ENCODE measurements at places on chromosomes 11 and 22.

DNA sequence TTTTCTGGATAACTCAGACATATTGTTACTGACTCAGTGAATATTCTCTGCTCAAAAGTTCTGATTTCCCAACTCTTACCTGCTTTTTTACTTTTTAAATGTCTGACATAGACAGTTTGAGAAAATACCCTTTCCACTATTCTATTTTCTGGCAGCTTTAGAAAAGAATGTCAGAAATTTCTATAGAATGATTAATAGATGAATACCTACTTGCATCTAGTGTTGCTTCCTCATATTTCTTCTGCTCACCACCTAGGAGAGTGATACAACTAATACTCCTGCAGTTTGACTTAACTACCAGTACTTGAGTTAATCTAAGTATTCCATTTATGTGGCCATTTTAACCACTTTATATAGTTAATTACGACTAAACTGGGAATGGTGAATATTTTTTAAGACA, 55.2 kb downstream of the KDM2A start:
- no peak for DNase-seq

DNA sequence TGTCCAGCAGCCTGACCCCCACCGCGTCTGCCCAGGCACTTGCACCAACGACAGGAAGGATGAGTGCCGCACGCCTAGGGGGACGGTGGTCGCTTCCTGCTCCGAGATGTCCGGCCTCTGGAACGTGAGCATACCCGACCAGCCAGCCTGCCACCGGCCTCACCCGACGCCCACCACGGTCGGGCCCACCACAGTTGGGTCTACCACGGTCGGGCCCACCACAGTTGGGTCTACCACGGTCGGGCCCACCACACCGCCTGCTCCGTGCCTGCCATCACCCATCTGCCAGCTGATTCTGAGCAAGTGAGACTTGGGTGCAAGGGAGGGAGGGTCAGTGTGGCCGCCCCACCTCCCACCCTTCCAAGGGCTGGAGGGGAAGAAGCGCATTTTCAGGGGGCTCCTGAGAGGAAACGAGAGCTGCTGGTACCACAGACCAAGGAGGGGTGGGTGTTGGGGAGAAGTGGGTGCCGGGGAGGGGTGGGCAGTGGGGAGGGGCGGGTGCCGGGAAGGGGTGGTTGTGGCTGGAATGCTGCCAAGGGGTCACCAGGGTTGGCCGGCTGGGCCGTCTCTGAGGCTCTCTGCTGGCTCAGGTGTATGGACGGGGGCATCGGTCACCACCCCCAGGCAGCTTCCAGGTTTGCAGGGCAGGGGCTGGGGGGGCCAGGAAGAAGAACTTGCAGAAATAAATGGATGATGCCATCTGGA, 27.7 kb upstream of the MUC5B start:
- DNase-seq, result no peak

DNA sequence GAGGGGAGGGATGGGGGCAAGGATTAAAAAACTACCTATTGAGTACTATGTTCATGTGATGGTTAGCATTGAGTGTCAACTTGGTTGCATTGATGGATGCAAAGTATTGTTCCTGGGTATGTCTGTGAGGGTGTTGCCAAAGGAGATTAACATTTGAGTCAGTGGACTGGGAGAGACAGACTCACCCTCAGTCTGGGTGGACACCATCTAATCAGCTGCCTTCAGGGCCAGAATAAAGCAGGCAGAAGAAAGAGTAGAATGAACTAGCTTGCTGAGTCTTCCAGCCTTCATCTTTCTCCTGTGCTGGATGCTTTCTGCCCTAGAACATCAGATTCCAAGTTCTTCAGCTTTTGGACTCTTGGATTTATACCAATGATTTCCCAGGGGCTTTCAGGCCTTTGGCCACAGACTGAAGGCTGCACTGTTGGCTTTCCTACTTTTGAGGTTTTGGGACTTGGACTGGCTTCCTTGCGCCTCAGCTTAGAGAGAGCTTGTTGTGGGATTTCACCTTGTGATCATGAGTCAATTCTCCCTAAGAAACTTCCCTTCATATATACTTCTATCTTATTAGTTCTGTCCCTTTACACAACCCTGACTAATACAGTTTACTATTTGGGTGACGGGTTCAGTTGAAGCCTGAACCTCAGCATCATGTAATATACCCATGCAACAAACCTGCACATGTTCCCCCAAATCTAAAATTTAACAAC, 70.2 kb downstream of the MTNR1B start:
- DNase-seq, result no peak

DNA sequence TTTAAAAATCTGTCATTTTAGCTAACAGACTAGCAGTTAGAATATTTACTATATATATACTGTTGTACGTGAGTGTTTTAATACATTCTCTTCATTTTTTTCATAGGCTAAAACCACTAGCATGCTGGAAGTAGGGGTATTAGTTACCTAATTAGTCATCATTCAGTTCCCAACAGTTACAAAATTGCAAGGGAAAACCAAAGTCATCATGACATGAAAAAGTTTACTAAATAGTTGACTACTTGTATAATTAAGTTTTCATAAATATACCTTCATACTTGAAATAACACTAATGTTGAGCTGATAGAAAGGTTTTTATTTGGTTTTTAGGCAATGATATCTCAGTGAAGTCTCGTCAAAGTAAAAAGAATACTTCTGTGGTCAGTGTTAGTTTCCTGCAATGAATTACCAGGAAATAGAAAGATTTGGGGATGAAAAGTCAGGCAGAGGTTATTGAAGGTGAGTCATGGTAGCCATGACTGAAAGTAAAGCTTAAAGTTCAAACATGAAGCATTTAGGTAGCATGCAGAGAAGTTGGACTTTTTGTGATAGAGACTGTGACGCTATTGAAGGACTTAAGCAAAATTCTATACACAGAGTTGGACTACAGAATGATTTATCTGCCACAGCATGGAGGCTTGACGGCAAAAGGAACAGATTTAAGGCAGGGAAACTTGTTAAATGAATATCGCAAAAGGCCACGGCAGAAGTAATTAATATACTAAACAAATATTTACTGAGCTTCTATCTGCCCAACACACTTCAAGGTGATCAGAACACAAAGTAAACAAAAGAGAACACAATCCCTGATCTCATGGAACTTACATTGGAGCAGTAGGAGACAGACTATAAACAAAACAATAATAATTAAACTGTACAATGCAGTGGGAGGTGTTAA, 828.1 kb upstream of the FAT3 start:
- DNase-seq, result no peak

DNA sequence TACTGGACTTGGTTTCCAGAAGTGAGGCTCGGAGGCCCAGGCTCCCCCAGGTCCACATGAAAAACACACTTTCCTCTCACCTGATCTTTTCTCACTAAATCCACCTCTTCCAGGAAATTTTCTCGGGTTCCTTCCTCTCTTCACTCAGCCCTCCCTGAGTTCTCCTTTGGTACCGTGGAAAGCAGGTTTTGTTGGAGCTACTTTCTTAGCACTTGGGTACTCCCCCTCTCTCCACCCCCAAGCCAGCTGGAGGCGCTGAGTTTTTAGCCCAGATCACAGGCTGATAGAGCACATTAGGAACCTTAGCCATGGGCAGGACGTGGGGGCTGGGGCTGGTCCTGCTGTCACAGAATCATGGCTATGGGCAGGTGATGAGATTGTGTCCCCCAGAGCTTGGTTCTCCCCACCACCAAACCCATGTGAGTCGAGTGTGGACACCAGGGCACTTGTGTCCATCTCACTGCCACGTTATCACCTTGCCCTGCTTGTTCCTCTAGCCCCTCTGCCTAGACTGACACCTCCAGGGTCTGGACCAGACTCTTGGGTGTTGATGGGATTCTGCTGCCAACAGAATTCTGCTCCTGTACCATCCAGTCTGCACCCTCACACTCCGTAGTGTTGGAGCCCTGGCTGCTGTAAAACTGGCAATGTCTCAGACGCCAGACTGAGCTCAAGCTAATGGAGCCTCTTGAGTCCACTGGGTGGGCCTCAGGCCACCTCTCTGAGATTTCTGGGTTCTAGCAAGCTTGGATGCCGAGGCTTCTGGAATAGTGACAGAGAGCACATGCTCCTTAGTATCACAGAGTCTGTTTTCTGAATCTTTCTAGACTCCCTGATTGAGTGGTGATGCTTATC, 74.9 kb upstream of the NARS2 start:
- no peak for DNase-seq

- no peak for DNase-seq
These were observed 49.3 kb downstream of the BDNF start for GRCh38 chr11:27650988-27651387.

DNA sequence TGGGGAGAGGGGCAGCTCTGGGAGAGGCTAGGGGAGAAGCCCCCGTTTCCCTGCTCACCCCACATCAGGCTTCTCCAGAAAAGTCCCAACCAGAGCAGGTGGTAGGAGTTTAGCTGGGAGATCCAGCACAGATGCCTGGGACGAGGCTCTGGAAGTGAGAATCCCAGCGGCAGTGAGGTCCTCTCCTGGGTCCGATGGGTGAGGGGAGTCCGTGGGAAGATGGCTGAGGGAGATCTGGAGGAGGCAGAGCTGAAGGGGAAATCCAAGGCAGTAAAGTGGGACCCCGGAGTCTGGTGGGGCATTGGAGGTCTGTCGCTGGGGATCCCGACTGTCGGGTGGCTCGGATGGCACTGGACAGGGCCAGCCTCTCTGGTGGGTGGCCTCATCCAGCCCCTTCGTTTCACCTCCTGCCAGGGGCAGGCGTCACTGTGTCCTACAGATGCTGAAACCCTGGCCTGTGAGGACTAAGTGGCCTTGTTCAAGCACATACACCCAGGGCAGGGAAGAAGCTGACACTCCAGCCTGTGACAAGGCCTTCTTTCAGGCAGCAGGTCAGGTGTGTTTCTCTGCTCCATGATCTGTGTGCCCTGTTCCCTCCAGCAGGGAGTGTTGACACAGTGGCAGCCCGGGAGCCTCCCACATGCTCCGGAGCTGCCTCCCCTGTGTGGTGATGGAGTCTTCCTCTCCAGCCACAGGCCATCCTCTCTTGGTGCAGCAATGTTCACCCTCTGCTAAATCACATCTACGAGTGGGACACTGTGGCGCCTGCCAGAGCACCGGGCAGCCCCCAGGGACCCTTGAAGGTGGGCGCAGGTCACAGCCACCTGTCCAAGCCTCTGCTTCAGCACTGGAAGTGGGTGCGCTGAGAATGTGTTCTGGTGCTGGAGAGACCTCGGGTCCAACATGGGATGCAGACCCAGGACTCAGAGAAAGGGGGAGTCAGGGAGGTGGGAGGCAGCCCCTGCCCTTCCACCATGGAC, 850.8 kb downstream of the BRD1 start:
- no peak for DNase-seq

- DNase-seq, result no peak
These were observed 229.5 kb downstream of the AASDHPPT start for GRCh38 chr11:106306942-106307341.

- no peak for DNase-seq
These were observed 848.7 kb downstream of the OPCML start for GRCh38 chr11:132683602-132684001.

- no peak for DNase-seq
These were observed 39.4 kb downstream of the CEP57 start for GRCh38 chr11:95829580-95830259.

GRCh38 chr11:2190657-2191471, 19.2 kb upstream of the TH start:
- no peak for DNase-seq

GRCh38 chr11:104881117-104881794, 17.0 kb downstream of the CASP12 start:
- DNase-seq, result no peak

DNA sequence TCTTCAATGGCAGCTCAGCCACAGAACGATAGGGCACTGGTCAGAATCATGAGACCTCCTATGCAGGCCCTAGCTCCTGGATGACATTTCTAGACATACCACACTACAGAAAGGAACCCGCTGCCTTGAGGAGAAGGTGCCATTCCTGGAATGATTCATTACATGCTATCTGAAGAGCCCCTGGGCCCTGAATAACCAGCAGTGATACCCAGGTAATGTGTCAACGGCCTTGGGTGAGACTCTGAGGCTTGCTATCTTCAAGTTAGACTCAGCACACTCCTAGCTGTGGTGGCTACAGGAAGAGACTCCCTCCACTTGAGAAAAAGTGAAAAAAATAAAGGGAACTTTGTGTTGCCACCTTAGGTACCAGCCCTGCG, 161.2 kb upstream of the GRIA4 start:
- DNase-seq, result no peak

- DNase-seq, result no peak
These were observed 88.6 kb upstream of the KCNQ1OT1 start for GRCh38 chr11:2788168-2789071.

DNA sequence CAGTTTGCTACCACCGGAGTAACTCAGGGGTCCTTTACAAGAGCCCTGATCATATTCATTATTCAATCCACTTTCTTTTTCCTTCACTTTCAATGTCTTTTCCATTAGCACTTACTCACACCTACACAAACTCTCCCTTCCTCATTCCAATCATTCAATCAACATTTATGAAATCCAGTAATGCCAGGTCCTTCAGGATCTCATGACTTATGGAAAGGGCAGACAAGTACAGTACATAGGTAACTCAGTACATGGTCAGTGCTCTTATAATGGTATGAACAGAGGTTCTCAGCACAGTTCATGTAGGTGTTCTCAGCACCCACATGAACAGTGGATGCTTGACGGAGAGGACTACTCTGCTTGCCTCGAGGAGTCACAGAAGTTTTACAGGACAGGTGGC, 106.6 kb downstream of the USP35 start:
- no peak for DNase-seq

GRCh38 chr11:18618342-18619025, 15.7 kb downstream of the SPTY2D1 start:
- no peak for DNase-seq

DNA sequence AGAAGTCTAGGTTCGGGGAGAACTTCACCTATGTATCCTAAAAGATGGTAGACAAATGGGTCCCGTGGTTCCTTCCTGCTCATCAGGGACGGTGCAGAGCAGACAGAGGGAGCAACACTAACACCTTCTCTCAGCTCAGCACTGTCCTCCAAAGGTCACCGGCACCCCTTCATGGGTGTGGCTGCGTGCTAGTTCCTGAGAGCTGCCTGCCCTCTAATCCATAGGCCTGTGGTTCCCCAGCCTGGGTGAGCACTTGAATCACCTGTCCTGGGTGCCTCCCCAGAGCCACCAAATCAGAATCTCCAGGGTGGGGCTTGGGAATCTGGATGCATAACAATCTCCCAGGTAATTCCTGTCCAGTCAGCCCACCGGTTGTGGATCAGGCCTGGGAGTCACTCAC, 113.9 kb upstream of the TMEM45B start:
- DNase-seq, result no peak

DNA sequence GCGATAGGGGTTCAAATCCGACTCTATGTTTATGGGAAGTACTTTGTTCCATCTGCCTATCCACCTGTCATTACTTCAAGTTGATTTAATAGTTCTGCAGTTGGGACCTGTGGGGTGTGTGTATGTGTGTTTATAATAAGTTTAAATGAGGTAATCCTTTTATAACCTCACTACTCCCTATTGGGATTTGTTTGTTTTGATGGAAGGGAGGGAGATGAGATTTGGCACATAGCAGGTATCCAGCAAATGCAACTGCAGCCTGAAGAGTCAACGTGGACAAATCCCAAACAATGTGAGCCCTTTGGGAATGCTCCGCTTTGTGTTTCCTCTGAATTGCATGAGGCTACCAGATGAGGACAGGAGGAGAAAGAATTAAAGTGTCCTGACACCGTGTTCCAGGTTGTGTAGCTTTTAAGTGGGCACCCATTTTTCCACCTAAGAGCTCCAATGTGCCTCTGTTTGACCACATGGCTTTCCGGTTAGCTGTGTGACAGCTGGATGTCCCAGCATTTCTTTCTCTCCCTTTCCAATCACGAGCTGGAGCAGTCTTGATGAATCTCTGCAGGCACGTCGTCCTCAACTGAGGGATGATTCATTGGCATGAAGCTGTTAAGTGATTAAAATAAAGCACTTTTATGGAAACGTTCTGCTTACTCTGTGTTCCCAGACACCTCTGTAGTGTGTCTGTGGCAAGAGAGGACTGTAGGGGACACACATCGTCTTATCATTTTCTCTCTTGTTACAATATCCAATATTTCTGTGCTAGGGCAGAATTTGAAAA, 610.7 kb downstream of the NTM start:
- DNase-seq, result no peak
